ENCODE measurements at places on chromosomes 16 and 17.

- DNase-seq = no peak
Observed at GRCh38 chr17:50171371-50172071, 5.7 kb downstream of the SGCA start.

GRCh38 chr16:11734025-11734652 is 8.5 kb downstream of the TXNDC11 start:
- DNase-seq = no peak

- DNase-seq = no peak
Observed at GRCh38 chr17:44959821-44960531, 8.1 kb downstream of the C1QL1 start.

- DNase-seq = no peak
Observed at GRCh38 chr16:49619811-49620157, 236.1 kb downstream of the ZNF423 start.

GRCh38 chr17:56910509-56911235 is 3.2 kb downstream of the TRIM25 start:
- DNase-seq = no peak

DNA sequence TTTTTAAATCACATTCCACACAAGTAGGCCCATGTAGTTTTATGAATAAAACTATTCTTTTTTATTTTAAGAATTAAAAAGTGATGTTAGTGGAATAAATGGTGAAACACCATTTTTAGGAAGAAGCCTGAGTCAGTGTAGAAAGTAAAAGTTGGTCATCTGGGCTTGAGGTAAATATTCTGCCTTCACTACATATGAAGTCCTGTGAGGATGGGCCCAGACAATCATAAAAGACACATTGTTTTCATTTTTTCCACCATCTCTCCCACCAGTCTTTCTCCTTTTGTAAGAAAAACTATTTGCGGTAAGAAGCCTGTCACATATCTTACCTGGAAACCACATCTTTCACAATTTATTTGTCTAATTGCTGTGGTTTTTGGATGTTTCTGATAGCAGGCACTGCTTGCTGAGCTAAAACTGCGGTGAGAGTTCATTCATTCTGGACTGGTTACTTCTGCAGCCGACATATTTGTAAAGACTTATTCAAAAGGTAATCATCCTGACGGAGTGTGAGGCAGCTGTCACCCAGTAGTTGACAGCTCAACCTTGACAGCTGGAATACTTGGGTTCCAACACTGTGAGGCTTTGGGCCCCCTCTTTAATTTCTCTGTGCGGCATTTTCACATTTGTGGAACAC is 10.6 kb upstream of the RFFL start:
- DNase-seq = no peak

GRCh38 chr17:49414622-49415350 is at the start of gene PHB1:
PHB1 (minus strand) TSS chr17:49414882; CDS start chr17:49413264, 1,618 bp downstream.
- DNase-seq = peak; percentile 92

- no peak for DNase-seq
Observed at GRCh38 chr16:81629034-81629802, 149.9 kb upstream of the PLCG2 start.
